ENCODE measurements at places on chromosomes 4 and X. TPM values are rescaled to one million over a fixed set of nuclear protein-coding genes. Genes with fewer than 3 reads are reported as not detected.

The GSX2 gene
- total RNA-seq, result not detected

The HEPH gene
- total RNA-seq, result 11.1 TPM

The GJB1 gene
- 0.32 TPM for total RNA-seq

The PRR32 gene
- total RNA-seq, result not detected

The REPS2 gene
- total RNA-seq, result 0.99 TPM

The MTTP gene
- 0.13 TPM for total RNA-seq

GRCh38 chr4:138758876-138759553, 256.6 kb upstream of the NOCT start:
- no peak for DNase-seq

DNA sequence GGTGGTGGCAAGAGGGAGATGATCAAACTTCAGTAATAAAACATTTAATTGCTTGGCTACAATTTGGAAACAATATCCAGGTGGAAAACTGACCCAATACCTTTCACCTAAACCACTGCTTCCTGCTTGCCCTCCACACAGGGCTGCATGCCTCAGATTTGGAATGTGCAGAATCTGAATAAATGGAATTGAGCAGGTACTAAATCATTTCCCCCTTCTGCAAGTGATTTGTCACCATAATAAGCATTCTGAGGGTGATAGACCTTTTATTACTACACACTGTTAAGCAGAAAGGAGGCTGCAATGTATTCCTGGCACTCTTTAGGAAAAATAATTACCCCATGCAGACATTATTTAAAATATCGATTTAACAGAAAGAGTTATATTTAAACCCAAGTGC, 291.8 kb downstream of the IDS start:
- DNase-seq, result no peak

DNA sequence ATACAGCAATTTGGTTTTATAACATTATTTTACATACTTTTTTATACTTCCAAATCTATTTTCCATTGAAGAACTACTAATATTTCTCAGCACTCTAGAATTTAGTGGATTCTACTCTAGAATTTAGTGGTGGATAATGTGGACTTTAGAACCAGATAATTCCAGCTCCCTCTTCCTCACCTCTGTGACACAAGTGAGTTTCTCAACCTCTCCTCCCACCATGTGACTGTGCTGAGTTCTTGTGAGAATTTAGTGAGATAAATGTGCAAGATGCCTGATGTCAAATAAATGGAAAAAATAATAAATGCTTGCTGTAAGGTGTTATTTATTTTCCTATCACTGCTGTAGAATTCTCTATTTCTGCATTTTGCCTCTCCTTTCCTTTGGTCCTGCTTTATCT, 107.3 kb downstream of the CPEB2 start:
- DNase-seq, result no peak

GRCh38 chrX:152926279-152926678, 28.4 kb downstream of the ZNF185 start:
- no peak for DNase-seq

- no peak for DNase-seq
These were observed 28.9 kb upstream of the RPS6KA6 start for GRCh38 chrX:84216881-84217280.

DNA sequence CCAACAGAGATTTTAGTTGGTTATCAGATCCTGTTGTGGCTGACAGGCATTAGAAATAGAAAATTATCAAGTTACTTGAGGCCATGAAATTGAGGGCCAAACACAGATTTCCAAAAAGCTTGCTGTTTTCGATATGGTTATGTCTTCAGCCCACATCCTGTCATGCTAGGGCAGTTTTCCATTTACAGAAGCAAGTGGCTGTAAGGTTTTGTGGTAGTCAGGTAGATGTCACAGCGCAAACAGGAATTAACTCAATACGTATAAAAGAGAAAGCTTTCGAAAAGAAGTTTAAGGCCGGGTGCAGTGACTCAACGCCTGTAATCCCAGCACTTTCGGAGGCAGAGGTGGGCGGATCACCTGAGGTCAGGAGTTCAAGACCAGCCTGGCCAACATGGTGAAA, 104.6 kb downstream of the DMD start:
- DNase-seq, result no peak

DNA sequence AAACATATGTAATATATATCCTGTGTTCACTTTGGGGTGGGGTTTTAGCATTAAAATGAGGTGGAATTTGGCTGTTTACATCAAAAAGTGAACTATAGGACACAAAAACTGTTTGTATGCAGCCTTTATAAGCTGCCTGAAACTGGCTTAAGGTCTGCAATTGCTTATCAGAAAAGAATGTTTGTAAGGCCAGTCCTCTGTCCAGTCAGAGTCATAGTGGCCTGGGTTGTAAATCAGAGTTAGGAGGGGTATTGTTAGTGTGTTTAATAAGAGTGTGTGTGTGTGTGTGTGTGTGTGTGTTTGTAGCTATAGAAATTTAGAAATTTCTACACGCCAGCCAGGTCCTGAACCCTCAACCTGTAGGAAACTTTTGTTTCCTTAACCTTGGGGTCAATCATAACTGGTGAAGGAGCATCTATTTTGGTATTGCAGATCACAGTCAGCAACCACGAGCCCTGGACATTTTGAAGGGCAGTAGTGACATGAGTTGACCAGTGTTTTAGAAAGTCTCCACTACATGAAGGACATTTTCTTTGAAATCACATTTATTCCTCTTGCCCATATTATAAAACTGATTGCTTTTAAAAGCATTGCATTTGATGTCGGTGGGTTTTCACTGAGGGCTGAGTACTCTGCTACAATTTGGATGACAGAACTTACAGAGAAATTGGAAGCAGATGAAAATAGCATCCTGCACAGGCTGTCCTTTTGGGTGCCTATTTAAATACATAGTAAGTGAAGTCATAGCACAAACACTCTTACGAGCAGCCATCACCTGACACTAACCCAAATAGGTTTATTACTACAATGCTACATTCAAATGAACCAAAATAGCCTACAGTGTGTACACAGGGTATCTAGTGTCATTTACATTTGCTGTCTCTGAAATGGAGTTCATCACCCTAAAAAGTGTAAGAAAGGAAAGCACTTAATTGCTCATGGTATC, 11.2 kb upstream of the TMEM154 start:
- DNase-seq, result no peak

DNA sequence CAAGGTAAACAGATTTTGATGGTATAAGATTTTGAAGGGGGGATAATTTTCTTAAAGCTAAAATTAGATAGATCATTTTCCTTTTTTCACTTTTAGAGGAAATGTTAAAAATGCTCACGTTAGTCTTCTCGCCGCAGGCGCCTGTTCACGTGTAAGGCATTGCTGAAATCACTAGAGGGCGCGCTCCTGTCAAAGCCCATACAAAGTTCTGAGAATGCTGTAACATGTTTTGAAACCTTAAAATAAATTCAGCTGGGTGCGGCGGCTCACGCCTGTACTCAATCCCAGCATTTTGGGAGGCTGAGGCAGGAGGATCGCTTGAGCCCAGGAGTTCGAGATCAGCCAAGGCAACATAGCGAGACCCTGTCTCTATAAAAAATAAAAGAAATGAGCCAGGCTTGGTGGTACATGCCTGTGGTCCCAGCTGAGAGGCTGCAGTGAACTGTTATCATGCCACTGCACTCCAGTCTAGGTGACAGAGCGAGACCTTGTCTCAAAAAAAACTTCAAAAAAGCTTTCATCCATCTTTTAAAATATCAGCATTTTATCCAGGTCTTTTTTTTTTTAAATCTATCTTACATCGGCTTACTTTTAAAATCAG, 138.0 kb downstream of the RBMX2 start:
- DNase-seq, result no peak

GRCh38 chr4:92359491-92359890, 55.7 kb downstream of the GRID2 start:
- no peak for DNase-seq

- no peak for DNase-seq
These were observed 45.4 kb downstream of the INTS12 start for GRCh38 chr4:105662935-105663675.

GRCh38 chrX:40527543-40527942, 53.2 kb upstream of the ATP6AP2 start:
- DNase-seq, result no peak

- no peak for DNase-seq
These were observed 241.1 kb downstream of the SPATA18 start for GRCh38 chr4:52292245-52292644.

DNA sequence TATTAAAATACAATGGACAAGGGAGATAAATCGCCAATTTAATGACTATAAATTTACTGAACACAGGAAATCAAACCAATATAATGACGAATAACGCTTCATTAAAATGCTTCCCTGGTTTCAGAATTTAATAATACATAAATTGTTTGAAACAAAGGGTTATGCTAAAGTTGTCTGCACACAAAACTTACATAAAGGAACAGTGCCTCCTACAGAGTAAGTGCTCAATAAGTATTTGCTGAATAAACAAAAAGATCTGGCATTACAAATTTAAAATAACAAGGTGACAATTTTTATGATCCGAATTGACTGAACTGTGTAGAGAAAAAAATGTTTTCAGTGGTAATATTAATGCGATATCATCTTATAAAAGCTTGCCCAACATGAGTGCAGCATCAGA, 69.6 kb downstream of the NOCT start:
- DNase-seq, result no peak
